H4 (cell line): ENCODE measurements at places on chromosomes 13 and 19.

GRCh38 chr19:57747472-57747807 lies 825 bp downstream of the ZNF776 start:
- no peak for DNase-seq

- peak; percentile 39 for DNase-seq
Observed at GRCh38 chr19:14510311-14511228, 7.6 kb downstream of the DNAJB1 start.

DNA sequence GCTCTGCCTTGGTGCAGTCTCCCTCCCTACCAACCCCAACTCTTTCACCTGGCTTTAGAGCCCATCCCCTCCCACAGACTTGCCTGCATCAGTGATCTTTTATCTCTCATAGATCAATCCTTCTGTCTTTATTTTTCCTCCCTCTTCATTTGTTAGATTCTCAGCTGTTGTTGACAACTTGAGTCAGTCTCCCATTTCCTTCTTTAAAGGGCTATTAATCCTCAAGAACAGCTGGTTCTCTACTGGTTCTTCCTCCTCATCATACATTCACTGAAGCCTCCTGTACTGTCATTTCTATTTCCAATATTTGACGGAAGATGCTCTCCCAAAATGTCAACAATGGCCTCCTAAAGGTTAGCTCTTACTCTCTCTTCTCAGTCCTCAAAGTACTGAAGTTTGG lies 408.2 kb downstream of the TBC1D4 start:
- no peak for DNase-seq

DNA sequence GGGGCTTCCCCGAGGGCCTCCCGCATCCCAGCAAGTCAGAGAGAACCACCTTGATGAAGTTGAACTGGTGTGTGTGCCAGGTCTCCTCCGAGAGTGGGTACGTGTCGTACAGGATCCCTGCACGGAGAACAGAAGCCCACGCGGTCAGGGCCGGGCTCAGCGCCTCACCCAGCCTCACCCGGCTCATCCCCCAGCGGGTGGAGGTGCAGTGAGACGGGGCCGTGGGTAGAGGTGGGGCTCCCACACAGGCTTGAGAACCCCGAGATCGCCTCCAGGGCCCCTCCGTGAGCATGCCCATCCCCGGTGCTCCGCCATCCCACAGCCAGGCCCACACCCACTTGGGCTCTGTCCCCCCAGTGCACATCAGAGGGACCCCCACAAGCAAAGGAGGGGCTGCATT lies 2.3 kb downstream of the GAMT start:
- DNase-seq, result no peak

DNA sequence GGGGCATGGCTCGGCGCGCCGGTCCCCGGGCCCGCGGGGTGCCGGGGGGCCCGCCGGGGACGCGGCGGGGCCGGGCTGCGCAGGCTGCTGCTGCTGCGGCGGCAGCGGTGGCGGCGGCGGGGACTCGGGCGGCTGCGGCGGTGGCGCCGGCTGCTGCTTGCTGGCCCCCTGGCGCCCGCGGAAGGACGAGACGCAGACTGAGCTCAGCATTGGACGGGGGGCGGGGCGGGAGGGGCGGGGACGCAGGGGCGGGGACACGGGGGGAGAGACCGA lies 368 bp downstream of the KCNC3 start:
- DNase-seq, result no peak

GRCh38 chr13:40109351-40109844 lies 453.9 kb downstream of the COG6 start:
- peak; percentile 71 for DNase-seq

DNA sequence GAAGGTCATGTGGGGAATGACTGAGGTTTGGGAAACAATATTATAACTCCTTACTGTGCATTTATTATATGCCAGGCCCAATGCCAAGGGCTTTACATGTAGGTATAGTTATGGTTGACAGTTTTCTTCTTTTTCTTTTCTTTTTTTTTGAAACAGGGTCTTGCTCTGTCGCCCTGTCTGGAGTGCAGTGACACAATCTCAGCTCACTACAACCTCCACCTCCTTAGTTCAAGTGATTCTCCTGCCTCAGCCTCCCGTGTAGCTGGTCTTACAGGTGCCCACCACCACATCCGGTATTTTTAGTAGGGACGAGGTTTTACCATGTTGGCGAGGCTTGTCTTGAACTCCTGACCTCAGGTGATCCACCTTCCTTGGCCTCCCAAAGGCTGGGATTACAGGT lies 13.8 kb downstream of the RTN2 start:
- no peak for DNase-seq

- no peak for DNase-seq
Observed at GRCh38 chr19:38917516-38917915, 5.5 kb upstream of the CCER2 start.
